ENCODE measurements at places on chromosomes 1 and 21.

DNA sequence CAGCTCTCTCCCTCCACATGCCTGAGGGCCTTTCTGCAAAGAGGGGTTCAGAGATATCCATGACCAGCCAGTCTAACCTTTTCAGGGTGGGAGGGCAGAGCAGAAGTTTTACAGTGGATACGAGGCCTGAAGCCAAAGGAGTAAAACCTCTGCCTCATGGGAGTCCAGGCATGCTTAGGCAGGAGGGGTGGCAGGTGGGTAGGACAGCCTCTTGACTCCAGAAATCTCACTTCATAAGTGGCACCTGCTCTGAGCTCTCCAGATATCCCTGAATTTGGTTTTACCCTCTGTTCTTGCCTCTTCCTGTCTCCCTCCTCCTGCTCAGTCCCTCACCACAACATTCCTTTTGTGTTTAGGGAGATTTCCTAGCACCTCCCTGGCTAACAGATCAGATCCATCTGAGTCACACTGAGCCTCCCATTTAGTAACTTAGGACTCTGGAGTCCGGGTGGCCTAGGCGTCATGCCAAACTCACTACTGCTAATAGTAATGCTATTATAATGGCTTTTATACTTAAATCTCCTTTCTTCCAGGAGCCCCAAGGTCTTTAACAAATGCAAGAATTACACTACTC lies 201.0 kb downstream of the HS2ST1 start:
- no peak for DNase-seq

DNA sequence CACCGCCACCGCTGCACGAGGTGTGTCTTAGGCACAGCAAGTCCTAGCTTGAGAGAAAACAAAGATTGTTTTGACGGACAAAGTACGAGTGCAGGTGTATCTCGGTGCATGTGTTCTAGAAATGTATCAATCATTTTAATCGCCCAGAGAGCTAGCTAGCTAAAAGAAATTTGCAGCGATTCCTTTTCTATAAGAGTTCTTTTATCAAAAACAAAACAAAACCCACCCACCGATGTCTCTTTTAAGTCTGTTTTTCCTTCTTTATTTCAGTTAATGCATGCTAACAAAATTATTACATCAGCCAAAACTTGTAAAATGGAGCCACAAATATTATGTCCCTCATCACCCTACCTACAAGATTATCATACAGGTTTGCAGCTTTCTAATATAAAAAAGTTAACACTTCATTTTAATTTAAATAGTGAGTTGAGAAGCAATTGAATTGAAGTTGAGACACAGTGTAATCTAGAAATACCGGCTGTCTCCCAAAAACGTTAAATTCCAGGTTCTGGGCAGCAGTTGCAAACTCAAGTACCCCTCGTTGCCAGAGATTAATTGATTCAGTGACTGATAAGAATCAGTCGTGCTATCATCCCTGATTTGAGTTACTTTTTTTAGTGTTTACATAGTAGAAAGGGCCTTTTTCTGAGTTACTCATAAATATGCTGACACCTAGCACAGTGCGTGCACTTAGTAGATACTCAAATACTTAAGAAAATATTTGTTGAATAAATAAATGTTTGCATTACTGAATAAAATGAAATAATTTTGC lies 1.5 kb upstream of the SYDE2 start:
- DNase-seq = no peak

- DNase-seq = no peak
Observed at GRCh38 chr1:117654493-117655219, 48.8 kb downstream of the TENT5C start.

GRCh38 chr1:161068306-161069234 lies 1.1 kb downstream of the ARHGAP30 start:
- DNase-seq = no peak

DNA sequence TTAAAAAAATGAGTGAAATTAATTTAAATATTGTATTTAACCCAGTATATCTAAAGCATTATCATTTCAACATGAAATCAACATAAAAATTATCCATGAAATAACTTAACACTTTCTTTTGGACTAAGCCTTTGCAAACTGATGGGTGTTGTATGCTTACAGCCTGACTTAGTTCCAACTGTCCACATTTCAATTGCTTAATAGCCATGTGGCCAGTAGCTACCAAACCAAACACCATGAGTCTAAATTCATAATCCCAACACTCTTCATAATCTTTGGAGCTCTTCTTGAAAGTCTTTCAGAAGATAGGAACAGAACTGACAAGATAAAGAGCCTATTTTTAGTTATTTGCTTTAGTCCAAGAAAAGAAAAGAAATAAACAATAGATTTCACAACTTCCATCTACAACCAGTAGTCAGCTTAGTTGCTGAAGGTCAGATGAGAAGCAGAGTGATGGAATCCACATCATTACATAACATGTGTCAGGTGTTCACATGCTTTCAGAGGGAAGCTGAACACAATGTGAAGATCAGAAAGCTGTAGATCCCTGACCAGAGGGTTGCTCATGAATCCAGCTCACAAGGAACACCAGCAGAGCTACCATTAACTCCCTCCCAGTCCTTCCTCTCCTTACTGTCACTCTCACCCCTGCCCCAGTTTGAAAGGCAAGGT lies 144.0 kb upstream of the ZNF648 start:
- DNase-seq = no peak

DNA sequence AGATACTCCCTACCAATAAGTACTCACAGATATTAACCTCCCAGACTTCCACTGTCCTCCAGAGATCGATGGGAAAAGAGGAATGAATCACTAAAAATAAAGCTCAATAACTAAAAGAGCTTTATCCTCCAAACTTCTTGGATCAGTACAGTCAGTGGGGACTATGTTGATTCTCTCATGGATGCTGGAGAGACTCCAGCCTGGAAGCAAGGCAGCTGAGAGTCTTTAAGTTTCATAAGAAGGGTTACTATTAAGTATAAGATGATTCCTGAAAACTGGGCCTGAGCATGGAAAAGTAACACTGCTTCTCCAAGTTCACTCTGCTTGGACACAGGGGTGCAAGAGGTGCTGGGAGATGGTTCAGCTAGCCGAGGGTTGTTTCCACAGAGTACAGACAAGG lies 6.2 kb upstream of the DDR2 start:
- no peak for DNase-seq

- DNase-seq = no peak
Observed at GRCh38 chr1:46061146-46061545, 71.3 kb downstream of the PIK3R3 start.

- DNase-seq = no peak
Observed at GRCh38 chr1:160166166-160166868, 14.9 kb downstream of the ATP1A4 start.

- DNase-seq = no peak
Observed at GRCh38 chr1:203451836-203452784, 23.5 kb upstream of the PRELP start.

DNA sequence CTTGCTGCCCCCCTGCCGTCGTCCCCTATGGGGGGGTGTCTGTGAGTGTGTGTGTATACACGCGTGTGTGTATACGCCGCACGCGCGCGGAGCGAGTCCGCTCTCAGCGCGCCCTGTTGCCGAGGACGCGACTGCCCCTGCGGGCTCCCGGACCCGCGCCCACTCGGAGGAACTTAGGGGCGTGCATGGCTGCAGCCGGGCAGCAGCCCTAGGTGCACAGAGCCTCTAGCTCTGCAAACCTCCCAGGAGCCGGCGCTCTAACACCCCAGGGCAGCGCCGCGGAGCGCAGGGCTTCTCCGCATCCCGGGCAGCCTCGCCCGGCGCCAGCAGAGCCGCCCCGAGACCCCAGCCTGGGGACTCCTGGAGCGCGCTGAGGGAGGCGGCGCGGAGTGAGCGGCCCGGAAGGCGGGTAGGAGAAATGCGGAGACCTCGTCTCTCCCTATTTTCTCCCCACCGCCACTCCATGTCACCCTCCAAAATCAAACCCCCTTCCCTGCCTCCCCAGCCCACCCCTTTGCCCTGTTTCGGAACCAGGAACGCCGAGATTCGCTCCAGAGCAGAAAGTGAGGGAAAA lies 574 bp downstream of the ITPKB start:
- peak; percentile 16 for DNase-seq

DNA sequence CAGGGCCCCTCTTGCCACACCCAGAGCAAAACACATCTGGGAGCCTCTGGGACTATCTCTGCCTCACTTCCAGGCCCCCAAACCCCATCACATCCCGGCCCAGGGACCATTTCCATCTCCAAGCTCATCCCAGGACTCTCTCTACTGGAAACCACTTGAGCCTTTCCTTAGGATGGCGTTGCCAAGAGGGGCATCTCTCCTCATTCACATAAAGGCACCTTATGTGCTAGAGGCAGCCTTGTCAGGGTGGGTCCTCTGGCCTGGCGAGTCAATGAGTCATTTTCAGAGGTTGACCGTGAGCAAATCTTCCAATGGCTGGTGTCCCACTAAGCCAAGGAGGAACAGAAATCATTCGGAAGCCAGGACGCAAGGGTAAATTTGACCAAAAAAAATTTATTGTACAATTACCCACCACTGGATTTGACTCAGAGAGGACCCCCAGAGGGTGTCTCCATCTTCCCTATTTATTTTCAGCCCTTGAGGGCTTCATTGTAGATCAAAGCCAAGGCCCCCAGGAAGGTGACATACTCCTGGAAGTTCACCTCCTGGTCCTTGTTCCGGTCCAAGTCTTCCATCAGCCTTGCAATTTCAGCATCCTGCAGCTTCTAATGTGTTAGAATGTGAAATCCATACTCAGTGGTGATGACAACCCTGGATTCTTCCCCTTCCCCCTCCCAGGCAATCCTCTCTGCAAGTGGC lies 1.4 kb downstream of the S100A6 start:
- peak; percentile 40 for DNase-seq

GRCh38 chr1:191963781-191964455 lies 194.3 kb upstream of the RGS18 start:
- DNase-seq = no peak

GRCh38 chr1:119141020-119141424 lies 569 bp upstream of the WARS2 start:
- DNase-seq = peak; percentile 65

DNA sequence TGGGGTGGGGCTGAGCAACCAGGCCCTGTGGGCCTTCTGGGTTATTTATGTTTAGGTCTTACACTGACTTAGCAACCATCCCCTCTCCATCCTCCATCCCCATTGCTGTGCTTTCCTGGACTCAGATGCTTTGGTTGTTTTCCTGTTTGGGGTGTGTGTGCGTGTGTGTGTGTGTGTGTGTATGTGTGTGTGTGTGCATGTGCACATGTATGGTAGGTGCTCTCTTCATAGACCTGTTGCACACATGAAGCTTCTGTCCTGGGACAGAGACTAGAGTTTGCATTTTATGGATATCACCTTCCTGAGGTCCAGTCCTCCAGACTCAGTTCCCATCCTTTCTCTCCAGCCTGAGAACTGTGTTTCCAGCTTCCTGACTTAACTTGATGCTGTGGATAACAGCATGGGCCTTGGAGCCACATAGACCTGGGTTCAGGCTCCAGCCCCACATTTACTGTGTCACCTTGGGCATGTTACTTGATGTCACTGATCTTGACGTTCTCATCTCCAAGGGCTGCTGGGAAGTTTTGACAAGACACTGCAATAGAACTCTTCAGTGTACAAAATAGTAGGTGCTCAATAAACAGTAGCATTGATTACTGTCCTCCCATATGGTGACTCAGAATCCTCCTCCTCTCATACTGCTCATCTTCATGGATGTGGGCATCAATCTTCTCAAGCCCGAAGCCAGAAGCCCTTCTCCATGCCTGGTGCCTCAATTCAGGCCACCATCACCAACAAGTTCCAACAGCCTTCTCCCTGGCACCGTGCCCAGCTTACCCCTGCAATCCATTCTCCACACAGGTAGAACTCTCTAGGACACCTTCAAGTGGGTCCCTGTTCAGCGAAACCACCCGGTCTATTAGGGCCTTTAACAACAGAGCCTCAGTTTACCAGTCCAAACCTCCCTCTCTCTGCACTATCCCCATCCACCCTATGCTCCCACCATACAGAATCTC lies 181.8 kb upstream of the EDN2 start:
- DNase-seq = no peak

DNA sequence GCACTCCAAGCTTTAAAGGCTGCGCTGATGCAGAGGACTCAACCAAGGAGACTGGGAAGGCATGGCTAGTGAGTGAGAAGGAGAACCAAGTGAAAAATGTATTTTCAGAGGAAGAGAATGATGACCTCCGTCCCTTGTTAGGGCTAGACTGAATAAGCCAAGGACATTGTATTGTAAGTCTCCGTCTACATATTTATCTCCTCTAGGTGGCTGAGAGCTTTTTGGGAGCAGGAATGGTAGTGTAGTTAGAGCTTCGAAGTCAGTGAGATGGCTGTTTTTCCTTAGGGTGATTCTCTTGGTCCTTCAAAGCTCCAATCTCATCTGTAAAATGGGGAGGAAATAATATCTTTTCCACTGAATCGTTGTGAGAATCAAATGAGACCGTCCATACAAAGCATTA lies 37.6 kb downstream of the ZBTB40 start:
- DNase-seq = no peak

GRCh38 chr1:59025201-59025600 lies 241.4 kb upstream of the JUN start:
- no peak for DNase-seq

- DNase-seq = no peak
Observed at GRCh38 chr1:219324629-219325367, 151.1 kb downstream of the LYPLAL1 start.
